Breast epithelium (tissue), 4 donors: ENCODE measurements at places on chromosomes 2 and 18. TPM values are rescaled to one million over a fixed set of nuclear protein-coding genes. Genes with fewer than 3 reads are reported as not detected.

DNA sequence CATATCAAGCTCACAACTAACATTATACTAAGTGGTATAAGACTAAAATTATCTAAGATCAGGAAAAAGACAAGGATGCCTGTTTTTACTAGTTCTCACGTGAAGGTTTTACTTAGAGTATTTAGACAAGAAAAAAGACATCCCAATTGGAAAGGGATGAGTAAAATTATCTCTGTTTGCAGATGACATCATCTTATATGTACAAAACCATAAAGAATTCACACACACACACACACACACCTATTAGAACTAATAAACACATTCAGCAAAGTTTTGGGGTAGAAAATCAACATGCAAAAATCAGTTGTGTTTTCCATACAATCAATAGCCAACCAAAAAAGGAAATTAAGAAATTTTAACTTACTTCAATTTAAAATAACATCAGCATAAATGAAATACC is 35.9 kb upstream of the RGPD4 start:
- no peak for DNase-seq

- DNase-seq: no peak
These were observed 123.6 kb downstream of the LRATD1 start for GRCh38 chr2:14756122-14756541.

GRCh38 chr2:49687918-49688317 is 533.6 kb upstream of the FSHR start:
- no peak for DNase-seq

- DNase-seq: no peak
These were observed 138.0 kb downstream of the ZFP36L2 start for GRCh38 chr2:43088143-43089073.

DNA sequence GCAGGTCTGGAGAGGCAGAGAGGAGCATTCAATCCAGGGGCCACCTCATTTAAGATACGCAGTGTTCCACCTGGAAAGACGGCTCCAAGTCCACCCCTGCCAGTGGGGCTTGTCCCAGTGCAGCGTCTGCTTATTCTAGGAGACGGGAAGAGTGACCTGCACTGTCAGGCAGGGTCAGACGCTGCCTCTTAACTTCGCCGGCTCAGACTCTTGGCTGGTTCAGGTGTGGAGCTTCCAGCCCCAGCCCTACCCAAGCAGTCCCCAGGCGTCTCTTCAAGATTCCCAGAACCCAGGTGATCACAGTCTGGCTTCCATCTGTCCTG is 208.5 kb downstream of the TFCP2L1 start:
- DNase-seq: no peak

DNA sequence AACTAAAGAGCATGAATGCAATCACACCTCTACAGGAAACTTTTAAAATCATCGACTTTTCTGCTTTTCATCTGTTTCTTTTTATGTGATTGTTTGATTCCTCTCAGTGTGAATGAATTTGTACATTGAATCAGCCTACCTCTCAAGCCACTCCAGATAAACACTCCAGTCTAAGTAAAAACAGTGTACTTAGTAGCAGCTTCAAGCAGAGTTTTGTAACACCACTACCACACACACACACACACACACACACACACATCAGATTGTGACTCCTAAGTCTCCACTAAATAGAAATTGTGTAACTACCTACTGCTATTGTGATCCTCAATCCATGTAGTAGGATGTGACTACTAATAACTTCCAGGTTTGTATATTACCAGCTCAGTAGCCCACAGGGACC is 65.3 kb upstream of the EPB41L5 start:
- DNase-seq: no peak

GRCh38 chr2:222703886-222704285 is 32.4 kb downstream of the MOGAT1 start:
- no peak for DNase-seq

DNA sequence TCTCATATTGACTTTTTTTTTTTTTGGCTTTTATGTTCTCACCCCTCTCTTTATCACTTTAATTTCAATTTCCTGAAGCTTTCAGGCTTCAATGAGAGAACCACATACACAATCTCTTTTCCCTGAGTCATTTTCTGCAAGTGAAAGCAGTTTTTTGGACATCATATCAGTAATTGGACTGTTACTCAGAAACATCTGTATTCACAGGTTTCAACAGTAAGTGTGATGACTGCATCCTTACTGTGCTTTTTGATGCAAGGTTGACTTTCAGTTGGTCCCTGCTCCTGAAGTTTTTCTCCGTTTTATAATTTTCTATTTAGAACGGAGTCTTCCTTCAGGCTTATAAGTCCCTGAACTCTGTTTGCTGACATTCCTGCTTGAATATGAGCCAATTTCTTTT is 70.5 kb upstream of the CCBE1 start:
- no peak for DNase-seq

- DNase-seq: peak; percentile 37
These were observed 460.8 kb downstream of the RNF144A start for GRCh38 chr2:7377916-7378569.

GRCh38 chr2:120303177-120303576 is 42.8 kb upstream of the INHBB start:
- DNase-seq: no peak

The COL6A3 gene
- total RNA-seq: 116 TPM

The PKDCC gene
- 19.3 TPM for total RNA-seq

The CKAP2L gene
- total RNA-seq: not detected

The POLR1A gene
- total RNA-seq: 12.4 TPM

The TUBA3E gene
- not detected for total RNA-seq

The MAP3K19 gene
- not detected for total RNA-seq

The AGXT gene
- under 0.01 TPM for total RNA-seq
